ENCODE measurements at places on chromosomes 4 and X.
A peak's percentile ranks its signal among the peaks of the same experiment; 100 is the strongest.

DNA sequence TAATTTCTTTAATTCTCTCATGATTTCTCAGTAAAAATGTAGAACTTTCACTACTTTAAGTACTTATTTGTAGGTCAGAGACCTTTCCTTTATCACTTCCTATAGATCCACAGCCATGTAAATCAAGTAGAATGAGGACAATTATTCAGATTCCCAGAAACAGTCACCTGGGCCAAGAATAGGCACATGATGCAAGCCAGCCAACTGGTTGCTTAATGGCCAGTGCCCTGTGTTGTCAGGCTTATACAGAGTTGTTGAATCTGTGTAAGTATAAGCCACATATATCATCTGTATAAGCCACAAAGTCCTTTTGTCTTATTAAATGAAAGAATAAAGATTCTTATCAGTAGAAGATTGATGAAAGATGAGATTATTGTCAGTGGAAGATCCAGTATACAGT, 5.2 kb downstream of the BANK1 start:
- DNase-seq, result no peak

DNA sequence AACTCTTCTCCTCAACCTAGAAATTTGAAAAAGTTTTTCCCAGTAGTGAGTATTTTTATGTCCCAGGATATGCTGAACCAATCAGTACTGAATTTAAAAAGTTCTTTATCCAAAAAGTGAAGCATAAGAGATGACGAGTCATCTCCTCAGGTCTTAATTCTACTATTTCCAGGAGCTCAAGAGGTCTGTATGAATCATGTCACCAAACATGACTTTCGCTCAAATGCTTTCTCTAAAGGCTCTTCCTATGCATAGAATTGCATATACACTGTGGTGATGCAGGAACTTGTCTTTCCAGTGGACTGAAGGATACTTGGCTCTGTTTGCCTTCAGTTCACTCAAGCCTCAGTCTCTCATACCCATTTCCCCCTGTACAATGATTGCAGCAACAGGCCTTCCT, 36.1 kb downstream of the ZNF41 start:
- no peak for DNase-seq

DNA sequence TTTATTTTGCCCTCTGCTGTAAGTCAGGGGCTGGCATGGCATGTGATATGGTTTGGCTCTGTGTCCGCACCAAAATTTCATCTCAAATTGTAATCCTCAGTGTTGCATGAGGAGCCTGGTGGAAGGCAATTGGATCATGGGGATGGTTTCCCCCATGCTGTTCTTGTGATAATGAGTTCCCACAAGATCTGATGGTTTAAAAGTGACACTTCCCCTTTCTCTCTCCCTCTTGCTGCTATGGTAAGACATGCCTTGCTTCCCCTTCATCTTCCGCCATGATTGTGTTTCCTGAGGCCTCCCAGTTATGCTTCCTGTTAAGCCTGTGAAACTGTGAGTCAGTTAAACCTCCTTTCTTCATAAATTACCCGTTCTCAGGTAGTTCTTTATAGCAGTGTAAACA, 72.0 kb upstream of the MSX1 start:
- no peak for DNase-seq

GRCh38 chr4:6876440-6876839, 33.2 kb upstream of the TBC1D14 start:
- no peak for DNase-seq

GRCh38 chrX:131741103-131741581, 197.3 kb downstream of the OR13H1 start:
- no peak for DNase-seq

DNA sequence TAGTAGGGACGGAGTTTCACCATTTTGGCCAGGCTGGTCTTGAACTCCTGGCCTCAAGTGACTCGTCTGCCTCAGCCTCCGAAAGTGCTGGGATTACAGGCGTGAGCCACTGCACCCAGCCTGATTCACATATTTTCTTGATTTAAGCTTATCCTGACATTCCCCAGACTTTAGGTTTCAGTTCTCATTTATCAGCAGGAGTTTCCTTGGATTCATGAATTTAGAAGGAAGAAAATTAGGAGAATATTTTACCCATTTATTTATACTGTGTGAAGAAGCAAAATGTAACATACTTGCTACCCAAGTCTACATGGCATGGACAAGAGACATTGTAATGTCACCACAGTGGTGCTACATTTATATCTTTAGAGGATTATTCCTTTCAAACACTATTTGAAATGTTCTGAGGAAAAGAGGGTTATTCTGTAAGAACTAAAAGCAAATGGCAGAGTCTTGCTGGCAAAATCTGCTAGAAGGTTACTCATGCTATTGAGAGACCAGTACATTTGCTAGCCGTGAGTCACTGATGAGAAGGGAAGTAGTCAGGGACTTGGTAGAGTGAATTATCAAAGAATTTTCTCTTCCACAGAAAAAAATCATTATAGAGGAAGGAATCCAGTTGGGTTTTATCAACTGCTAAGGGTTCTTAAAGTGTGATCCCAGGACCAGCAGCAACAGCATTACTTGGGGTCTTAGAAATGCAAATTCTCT, 26.1 kb upstream of the CFAP299 start:
- DNase-seq, result no peak

DNA sequence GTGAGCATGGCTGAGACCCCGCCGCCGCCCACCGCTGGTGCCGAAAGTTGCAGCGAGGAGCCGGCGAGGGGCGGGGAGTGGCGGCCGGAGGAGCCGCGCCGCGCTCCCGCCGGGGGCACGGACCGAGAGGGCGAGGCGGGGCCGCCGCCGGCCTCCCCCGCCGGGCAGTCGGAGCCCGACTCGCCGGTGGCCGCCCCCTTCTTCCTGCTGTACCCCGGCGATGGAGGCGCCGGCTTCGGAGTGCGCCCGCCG, 16.5 kb downstream of the UTP3 start:
- no peak for DNase-seq

GRCh38 chrX:155968326-155968661, 29.2 kb upstream of the IL9R start:
- DNase-seq, result no peak

GRCh38 chr4:102828497-102828808, 1.1 kb upstream of the UBE2D3 start:
- no peak for DNase-seq

- no peak for DNase-seq
Measured at GRCh38 chr4:108118505-108118904, 50.2 kb downstream of the LEF1 start.

GRCh38 chrX:137565921-137566745, at the start of gene ZIC3:
Gene ZIC3, plus strand, starts transcription at chrX:137566127. Its CDS starts 565 bp downstream, at chrX:137566692.
- peak; percentile 84 for DNase-seq

- DNase-seq, result no peak
Measured at GRCh38 chr4:146582864-146583263, 55.8 kb upstream of the POU4F2 start.

- no peak for DNase-seq
Measured at GRCh38 chrX:17579026-17579425, 158.3 kb upstream of the SCML1 start.

GRCh38 chrX:123959281-123960063, 2.0 kb upstream of the STAG2 start:
- DNase-seq, result peak; percentile 21

- DNase-seq, result no peak
Measured at GRCh38 chr4:186158021-186158813, 33.1 kb upstream of the CYP4V2 start.

- DNase-seq, result no peak
Measured at GRCh38 chr4:1873776-1874175, 2.6 kb downstream of the NSD2 start.

GRCh38 chrX:2710041-2710840, 19.1 kb downstream of the CD99 start:
- DNase-seq, result no peak

GRCh38 chr4:173367285-173367684, 3.5 kb upstream of the SAP30 start:
- DNase-seq, result no peak

GRCh38 chr4:6852582-6852981, 57.0 kb upstream of the TBC1D14 start:
- DNase-seq, result no peak

DNA sequence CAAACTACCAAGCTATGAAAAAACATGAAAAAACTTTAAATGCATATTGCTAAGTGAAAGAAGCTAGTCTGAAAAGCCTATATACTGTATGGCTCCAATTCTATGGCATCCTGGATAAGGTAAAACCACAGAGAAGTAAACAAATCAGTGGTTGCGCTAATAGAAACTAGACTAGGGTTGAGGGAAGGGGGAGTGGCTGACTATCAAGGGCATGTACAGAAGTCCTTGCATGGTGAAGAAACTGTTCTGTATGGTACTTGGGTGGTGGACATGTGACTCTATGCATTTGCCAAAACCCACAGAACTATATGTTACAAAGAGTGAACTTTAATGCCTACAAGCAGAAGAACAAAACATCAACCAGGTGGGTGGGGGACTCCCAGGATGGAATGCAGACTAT, 96.8 kb downstream of the MTMR1 start:
- no peak for DNase-seq

GRCh38 chr4:173821036-173821435, 291.0 kb upstream of the HAND2 start:
- no peak for DNase-seq

GRCh38 chrX:150873616-150874015, 24.9 kb downstream of the CD99L2 start:
- no peak for DNase-seq

GRCh38 chrX:153304988-153305736, 16.4 kb downstream of the PNMA6F start:
- no peak for DNase-seq

GRCh38 chrX:92270936-92271855, 492.0 kb downstream of the PCDH11X start:
- DNase-seq, result no peak

- DNase-seq, result no peak
Measured at GRCh38 chr4:14841801-14842768, 160.2 kb upstream of the CPEB2 start.

DNA sequence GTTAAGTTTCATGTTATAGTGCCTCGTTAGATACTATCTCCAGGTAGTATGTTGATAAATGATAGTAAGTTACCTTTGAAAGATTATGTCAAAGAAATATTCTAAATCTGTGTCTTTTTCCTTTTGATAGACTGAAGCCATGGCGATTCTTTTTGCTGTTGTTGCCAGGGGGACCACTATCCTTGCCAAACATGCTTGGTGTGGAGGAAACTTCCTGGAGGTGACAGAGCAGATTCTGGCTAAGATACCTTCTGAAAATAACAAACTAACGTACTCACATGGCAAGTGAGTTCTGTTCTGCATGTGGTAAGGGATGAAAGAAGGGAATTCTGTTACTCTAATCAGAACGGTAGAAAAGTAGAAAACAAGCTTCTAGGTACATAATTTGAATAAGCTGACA, 8.2 kb downstream of the VAMP7 start:
- no peak for DNase-seq

DNA sequence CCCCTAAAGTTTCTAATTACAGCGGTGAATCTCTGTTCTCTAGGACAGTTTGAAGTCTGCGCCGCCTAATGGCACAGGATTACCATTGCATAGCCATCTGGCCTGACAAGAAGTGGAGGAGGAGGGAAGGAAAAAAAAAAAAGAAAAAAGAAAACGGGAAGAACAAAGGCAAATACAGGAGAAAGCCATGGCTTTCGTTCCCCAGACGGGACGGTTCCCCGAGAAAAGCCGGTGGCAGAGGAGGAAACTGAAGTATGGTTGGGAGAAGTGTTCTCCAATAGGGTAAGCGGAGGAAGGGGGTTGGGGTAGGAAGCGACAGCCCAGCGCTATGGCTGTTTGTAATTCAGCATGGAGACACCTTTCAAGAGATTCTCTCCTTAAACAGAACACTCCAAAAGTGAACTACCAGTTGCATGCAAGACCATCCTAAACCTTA, 80.8 kb downstream of the HMGN5 start:
- DNase-seq, result peak; percentile 42

- DNase-seq, result no peak
Measured at GRCh38 chr4:58477513-58477912, 1367.3 kb upstream of the IGFBP7 start.

DNA sequence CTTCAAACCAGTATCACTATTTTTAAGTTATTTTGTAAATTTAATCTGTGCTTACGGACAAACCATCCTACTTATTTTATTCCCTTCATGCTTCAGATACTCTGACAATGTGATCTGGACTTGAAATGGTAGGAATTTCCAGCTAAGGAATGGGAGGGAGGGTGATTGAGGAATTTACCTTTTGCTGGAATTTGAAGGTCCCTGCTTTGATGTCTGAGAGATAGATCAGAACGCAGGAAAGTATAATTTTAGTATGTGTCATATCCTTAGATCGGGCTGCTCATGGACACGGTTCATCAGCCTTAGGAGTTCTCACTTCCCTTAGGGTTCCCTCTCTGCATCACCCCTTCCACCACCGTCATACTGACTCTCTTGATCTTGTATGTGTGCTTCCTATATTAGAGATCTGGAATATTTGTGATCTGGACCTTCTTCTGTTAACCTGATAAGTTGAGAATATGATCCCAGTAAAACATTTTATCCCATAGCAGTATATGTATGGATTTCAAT, 16.8 kb downstream of the OCRL start:
- DNase-seq, result no peak

DNA sequence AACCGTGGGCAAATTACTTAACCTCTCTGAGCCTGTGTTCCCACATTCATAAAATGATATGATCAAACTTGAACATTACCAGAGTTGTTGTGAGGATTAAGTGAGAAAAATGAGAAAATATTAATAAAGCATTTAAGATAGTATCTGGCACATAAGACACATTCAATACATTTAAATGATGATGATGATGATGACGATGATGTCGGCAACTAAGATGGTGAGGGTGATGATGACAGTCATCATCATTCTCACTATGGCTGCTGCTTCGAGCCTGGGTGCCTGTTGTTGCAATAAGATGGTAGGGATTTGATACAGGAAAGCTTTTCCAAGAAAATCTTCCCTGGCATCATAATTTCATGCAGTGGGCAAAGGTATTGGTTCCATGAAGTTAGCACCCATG, 11.1 kb downstream of the TMEM164 start:
- DNase-seq, result no peak

- DNase-seq, result no peak
Measured at GRCh38 chr4:72663828-72664227, 94.8 kb upstream of the ADAMTS3 start.

- DNase-seq, result no peak
Measured at GRCh38 chrX:30085571-30085970, 129.8 kb upstream of the MAGEB2 start.

DNA sequence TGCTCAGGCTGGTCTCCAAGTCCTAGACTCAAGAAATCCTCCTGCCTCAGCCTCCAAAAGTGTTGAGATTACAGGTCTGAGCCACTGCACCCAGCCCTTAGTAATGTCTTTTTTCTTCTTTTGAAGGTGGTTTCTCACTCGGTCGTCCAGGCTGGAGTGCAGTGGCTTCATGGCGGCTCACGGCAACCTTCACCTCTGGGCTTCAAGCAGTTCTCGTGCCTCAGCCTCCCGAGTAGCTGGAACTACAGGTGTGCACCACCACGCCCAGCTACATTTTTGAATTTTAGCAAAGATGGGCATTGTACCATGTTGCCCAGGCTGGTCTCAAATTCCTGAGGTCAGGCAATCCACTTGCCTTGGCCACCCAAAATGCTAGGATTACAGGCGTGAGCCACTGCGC, 32.3 kb upstream of the ASMTL start:
- no peak for DNase-seq

GRCh38 chrX:119249891-119250290, 13.8 kb downstream of the PGRMC1 start:
- no peak for DNase-seq

- DNase-seq, result no peak
Measured at GRCh38 chr4:176788971-176789370, 3.8 kb downstream of the VEGFC start.

GRCh38 chr4:155738548-155738947, 20.3 kb upstream of the GUCY1B1 start:
- DNase-seq, result no peak

GRCh38 chrX:152821145-152821765, 9.3 kb downstream of the CETN2 start:
- DNase-seq, result peak; percentile 65

- peak; percentile 60 for DNase-seq
Measured at GRCh38 chr4:47913861-47914219, 543 bp downstream of the NFXL1 start.

Data from WTC11 (cell line).